ENCODE measurements at places on chromosomes 6 and 20. TPM values are rescaled to one million over a fixed set of nuclear protein-coding genes. Genes with fewer than 3 reads are reported as not detected.
A peak's percentile ranks its signal among the peaks of the same experiment; 100 is the strongest.

DNA sequence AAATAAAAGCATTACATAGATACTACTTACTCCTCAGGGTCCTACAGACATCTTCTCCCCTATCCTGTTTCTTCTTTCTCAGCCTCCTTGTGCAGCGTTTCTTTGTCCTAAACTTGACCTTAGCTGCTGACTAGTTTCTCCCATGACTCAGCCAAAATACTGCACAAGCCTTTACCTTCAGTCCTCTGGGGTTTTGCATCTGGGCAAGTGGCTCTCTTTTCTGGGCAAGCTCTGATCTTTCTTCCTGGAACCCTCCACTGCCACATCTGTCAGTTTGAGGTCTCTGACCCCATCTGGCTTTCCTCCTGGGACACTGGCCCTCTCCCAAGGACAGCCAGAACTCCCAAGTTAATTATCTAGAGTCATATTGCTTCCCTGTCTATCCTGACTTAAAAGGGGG, 838.4 kb downstream of the DHX35 start:
- DNase-seq = no peak

The AVP gene
- total RNA-seq = not detected

DNA sequence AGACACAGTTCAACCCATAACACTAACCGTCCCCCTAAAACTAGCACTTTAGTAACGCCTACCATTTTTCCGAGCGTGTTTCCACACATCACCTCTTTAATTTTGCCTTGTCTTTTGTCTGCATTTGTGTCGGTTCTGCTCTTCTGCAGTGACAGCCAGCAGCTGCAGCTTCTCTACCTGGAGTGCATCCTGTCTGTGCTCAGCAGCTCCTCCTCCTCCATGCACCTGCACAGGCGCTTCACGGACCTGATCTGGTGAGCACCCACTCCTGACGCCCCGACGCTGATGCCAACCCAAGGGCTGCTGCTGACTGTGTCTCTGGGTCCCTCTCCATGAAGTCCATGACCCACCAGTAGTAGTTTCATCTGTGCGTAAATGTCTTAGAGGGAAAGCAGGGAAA, 35.4 kb upstream of the PBOV1 start:
- no peak for DNase-seq

GRCh38 chr6:140203661-140204147, 829.3 kb upstream of the CITED2 start:
- no peak for DNase-seq

GRCh38 chr6:127343809-127344659, 625 bp upstream of the ECHDC1 start:
- DNase-seq = peak; percentile 28

DNA sequence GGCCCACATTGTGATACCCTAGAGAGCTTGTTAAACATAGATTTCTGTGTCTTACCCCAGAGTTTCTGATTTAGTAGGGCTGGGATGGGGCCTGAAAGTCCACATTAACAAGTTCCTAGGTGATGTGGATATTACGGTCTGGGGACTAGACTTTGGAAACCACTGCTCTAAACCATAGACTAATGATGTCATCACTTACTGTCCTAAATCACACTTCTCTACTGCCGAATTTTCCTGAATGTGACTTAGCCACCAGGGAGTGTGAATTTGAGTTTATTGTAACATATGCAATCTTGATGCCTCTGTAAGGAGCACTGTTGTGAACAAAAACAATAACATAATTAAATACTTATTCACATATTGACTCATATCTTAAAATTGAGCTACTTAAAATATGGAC, 165.6 kb downstream of the BTBD3 start:
- no peak for DNase-seq

The CD109 gene
- total RNA-seq = 7.3 TPM

DNA sequence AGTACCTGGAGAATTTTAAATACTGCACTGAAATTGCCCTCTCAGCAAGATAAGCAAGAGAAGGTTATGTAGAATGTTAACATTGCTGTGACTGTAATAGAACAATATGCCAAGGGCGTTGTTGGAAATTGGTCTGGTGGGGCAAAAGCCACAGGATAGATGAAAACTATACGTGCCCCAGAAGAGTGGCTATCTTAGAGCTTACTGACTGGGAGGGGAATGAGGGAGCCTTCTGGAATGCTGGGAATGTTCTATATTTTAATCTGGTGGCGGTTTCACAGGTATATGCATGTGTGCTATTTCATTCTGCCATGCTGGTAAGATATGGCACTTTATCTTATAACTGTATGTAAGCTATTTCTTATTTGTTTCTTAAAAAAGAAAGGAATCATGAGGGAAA, 35.2 kb upstream of the YWHAB start:
- no peak for DNase-seq

GRCh38 chr20:25549843-25550477, 35.4 kb downstream of the NINL start:
- no peak for DNase-seq

DNA sequence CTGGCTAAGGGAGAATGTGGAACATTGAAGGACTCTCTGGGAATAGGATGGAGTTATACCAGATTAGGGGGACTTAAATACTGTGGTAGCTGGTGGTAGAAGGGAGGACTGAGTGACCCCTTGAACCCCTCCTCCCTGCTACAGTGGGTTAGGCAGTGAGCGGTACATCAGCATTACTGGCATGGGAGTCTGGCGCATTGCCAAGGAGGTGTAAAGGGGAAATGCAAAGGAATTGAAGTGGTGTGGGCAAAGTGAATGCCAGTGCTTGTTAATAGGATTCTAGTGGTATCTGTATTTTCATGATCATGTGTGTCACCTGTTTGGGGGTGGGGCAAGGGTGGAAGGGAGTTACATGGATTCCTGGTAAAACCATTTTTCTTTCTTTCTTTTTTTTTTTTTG, 60.1 kb downstream of the GFRA4 start:
- DNase-seq = no peak

DNA sequence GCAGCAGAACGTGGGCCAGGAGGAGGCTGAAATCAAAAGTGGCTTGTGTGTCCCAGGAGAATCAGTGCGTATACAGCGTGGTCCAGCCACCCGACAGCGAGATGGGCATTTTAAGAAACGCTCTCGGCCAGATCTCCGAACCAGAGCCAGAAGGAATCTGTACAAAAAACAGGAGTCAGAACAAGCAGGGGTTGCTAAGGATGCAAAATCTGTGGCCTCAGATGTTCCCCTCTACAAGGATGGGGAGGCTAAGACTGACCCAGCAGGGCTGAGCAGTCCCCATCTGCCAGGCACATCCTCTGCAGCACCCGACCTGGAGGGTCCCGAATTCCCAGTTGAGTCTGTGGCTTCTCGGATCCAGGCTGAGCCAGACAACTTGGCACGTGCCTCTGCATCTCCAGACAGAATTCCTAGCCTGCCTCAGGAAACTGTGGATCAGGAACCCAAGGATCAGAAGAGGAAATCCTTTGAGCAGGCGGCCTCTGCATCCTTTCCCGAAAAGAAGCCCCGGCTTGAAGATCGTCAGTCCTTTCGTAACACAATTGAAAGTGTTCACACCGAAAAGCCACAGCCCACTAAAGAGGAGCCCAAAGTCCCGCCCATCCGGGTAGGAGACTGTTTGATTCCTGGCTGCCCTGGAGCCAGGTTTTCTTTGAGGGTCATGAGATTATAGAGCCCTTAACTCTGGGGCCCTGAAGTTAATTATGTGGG, 75.3 kb downstream of the ASXL1 start:
- peak; percentile 6 for DNase-seq

DNA sequence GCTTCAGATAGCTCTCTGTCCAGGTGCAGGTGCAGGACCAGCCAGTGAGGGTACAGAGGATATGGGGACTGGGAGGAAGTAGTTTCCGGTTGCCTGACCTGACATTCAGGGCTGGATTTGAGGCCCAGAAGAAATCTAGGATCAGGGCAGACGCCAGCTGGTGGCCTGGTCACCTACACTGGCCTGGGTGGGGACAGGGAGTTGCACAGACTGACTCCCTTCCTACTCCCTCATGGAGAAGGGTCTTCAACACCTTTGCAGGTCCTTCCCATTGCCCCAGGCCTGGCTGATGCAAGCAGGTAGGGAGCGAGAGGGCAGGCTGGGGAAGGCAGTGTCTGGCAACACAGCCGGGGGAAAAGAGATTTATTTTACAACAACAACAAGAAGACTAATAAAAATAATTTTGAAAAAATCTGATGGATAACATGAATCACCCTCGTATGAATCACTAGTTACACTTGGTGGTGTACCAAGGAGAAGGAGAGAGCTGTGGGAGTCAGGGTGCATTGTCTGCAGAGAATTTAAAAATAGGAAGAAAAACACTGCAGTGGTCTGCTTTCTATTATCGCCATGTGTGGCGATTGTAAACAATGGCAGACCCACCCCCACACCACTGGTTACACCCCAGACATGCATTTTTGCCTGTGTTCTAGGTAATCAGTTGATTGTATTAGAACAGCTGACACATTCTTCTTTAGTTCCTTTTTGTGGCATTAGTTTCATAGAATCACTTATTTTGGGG, 62.3 kb upstream of the SNX9 start:
- DNase-seq = no peak

GRCh38 chr6:53833155-53833554, 38.4 kb downstream of the LRRC1 start:
- DNase-seq = no peak

- DNase-seq = no peak
These were observed 987 bp downstream of the ADISSP start for GRCh38 chr20:3766422-3767109.

The C20orf96 gene
- 2.9 TPM for total RNA-seq

GRCh38 chr20:45972500-45973183, 639 bp upstream of the ZNF335 start:
- no peak for DNase-seq

DNA sequence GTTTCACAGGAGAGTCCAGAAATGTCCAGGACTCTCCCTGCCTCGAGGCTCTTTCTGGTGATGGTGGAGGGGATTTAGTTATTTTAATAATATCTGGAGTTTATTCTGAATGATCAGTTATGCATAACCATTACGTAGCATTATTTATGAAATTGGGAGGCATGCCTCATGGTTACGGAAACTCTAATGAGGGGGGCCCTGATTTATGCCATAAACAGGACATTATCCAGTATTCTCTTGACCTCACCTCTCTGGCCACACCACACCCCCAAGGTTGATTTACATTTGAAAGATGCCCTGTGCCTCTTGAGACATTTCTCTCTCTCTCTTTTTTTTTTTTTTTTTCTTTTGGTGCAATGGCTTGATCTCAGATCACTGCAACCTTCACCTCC, 268.8 kb downstream of the TFAP2C start:
- DNase-seq = no peak

DNA sequence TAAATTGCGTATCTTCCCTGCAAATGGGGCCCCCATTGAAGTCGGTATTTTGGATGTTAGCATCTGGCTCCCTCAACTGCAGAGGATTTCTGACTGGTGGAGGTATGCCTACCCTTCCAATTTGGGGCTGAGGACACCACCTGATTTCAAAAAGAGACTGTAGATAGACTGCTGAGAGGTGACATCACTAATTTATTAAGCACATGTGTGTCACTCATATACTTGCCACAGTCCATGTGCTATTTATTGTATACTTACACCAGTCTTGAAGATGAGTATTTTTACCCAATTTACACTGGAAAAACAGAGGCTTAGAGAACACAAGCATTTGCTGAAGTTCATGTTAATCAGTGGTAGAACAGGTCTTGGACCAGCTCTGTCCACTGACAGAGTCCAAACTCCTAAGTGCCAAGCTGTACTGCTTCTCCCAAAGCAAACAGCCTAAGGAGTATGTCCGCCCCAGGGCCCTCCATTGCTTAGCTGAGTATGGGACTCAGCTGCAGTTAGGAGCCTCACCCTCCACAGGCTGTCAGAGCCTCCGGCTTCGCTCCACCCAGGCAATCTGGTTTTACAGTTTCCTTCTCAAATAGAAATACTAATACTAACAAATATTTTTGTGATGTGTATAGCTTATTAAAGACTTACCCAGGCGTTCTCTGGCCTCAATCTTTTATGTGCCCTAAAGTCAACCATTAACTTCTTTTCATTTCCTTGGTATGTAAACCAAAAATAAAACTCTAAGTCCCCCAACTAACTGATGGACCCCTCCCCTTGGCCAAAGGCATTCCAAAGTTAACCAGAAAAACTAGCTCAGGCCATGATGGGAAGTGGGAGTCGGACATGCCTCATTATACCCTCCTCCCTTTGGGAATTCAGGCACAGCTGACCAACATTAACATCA, 17.5 kb downstream of the RIN2 start:
- DNase-seq = peak; percentile 72

The BTBD3 gene
- 68.3 TPM for total RNA-seq

DNA sequence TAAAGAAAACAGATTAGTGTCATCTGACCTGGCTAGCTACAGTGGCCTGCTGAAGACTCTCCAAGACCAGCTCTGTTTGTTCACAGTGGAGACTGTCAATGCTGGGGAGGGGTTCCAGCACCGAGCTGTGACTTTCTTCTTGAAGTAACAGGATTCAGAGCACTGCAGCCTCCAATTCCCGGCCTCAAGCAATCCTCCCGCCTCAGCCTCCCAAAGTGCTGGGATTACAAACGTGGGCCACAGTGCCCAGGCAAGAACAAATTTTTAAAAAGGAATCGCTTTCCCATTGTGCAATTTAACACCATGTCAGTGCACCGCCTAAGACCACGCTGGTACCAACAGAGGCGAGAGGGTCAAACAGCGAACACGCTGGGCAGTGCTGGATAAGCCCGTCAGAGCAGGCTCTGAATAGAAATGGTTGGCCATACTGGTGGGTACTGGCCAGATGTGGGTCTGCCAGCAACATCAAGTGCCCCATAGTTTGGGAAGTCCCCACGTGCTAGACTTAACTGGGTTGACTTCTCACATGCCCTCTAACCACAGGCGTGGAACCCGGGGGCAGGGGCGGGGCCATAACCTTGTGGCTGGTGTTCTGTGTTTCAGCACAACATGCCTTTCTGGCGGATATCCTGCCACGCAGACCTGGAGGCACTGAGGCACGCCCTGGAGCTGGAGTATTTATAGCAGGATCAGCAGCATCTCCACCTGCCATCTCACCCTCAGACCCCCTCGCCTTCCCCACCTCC, 168.9 kb downstream of the ZMYND8 start:
- no peak for DNase-seq

The CCN5 gene
- total RNA-seq = 0.53 TPM

- DNase-seq = no peak
These were observed 153.9 kb downstream of the LPA start for GRCh38 chr6:160510199-160510598.

DNA sequence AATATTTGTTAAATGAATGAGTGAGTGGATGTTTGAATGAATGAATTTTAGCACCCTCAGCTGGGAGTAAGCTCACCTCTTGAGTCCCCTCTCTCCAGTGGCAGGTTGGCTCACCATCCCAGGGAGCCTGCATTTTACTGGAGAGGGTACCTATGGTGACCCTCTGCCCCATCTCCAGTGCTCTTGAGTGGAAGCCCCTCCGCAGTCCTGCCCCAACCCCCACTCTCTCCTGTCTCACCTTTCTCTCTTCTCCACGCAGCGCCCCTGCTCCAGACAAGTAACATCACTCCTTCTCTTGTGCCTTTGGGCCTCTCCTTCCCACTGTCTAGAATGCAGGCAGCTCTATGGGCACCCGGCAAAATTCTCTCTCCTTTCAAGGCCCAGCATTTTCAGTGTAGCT, 11.3 kb downstream of the TGM3 start:
- DNase-seq = no peak

GRCh38 chr6:121890307-121890910, 455.0 kb downstream of the GJA1 start:
- DNase-seq = no peak

- peak; percentile 51 for DNase-seq
These were observed 14.1 kb upstream of the CPNE5 start for GRCh38 chr6:36853325-36853724.

GRCh38 chr6:155807243-155807642, 351.6 kb upstream of the NOX3 start:
- DNase-seq = no peak
